Common myeloid progenitor, CD34-positive (primary cell): ENCODE measurements at places on chromosomes 11 and 22.

GRCh38 chr11:94675813-94676212, 92.3 kb upstream of the AMOTL1 start:
- H3K27ac ChIP-seq, result no peak overlapping the region
- DNase-seq, result no peak
- H3K4me1 ChIP-seq, result no peaks in the 10 kb centered on the region
- H3K4me3 ChIP-seq, result no peak overlapping the region
- H3K27me3 ChIP-seq, result no peaks in the 10 kb centered on the region

DNA sequence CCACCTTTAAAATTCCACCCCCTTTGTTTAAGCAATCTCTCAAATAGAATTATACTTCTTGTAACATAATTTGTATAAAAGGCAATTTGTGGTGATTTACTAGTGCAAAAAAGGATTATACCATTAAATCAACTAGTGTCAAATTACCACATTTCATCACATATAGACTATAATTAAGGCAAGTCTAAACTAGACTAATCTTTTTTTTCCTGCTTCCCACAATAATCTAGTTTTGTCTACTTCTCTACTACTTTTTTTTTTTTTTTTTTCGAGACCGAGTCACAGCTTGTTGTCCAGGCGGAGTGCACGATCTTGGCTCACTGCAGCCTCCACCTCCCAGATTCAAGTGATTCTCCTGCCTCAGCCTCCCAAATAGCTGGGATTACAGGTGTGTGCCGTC, 36.1 kb upstream of the FZD4 start:
- no peak overlapping the region for H3K4me3 ChIP-seq
- no peaks in the 10 kb centered on the region for H3K27me3 ChIP-seq
- no peaks in the 10 kb centered on the region for H3K36me3 ChIP-seq
- H3K27ac ChIP-seq, result no peak overlapping the region

DNA sequence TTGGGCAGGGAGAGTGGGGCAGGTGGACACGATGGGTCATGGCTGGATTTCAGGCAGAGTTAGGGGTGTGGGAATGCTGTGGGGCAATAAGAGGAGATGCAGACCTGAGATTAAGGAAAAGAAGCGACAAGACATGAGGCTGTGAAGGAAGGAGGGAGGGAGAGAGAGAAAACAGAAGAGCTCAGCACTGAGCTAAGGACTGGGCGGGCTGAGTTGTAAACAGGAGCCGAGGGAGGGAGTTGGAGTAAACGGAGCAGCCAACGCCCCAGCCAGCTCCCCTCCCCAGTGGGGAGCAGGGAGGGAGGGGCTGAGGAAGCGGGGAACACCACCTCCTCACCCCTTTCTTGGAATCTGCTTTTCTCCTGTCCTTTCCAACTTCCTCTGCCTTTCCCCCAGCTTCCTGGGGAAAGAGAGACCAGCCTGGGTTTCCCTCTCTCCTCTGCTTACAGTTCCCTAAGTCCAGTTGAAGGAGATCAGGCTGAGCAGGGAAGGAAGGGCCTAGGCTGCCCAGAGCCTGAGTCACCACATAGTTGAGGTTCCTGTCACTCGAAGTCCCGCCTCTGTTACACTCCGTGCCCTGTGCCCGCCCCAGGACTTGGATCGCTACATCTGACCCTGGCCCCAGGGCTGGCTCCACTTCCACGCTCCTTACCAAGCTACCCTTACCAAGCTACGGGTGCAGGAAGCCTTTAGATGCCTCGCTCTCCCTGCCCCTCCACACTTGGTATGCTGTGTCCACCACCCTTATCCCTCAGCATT, 6.7 kb upstream of the AHNAK start:
- H3K27ac ChIP-seq, result peak overlapping the region; percentile 97
- peak; percentile 86 for DNase-seq
- H3K27me3 ChIP-seq, result no peaks in the 10 kb centered on the region

- no peaks in the 10 kb centered on the region for H3K4me1 ChIP-seq
- H3K27me3 ChIP-seq, result peaks cover 51% of the 10 kb centered on the region
- H3K36me3 ChIP-seq, result no peaks in the 10 kb centered on the region
- DNase-seq, result no peak
- no peak within 1 kb of the TSS for H3K27ac ChIP-seq
Measured at GRCh38 chr11:111911563-111912401, at the start of gene CRYAB. Gene CRYAB (minus strand): TSS chr11:111911770. CDS start chr11:111911724, 46 bp downstream.

- H3K27me3 ChIP-seq, result peaks cover 12% of the 10 kb centered on the region
- no peak overlapping the region for H3K4me3 ChIP-seq
- H3K4me1 ChIP-seq, result no peaks in the 10 kb centered on the region
- H3K36me3 ChIP-seq, result no peaks in the 10 kb centered on the region
- no peak for DNase-seq
- H3K27ac ChIP-seq, result no peak overlapping the region
Measured at GRCh38 chr11:70066136-70066520, 12.0 kb upstream of the ANO1 start.

DNA sequence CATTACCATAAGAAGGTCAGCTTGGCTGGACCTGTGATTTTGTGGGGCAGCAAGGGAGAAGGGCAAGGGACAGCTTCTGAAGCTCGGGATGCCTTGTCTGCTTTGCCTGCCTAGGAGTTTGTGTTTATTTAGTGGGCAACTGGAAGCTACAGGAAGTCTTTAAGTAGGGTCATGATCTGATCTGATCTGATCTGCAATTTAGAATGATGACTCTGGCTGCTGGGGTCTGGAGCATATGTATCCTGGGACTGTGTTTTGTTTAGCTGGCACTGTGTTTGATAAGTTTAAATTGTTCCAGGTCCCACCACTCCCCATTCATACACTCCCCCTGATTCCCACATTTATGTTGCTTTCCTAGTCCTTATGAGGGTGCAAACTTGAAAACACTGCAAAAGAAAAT, 47.7 kb upstream of the HTATIP2 start:
- no peak for DNase-seq
- no peaks in the 10 kb centered on the region for H3K4me1 ChIP-seq
- no peaks in the 10 kb centered on the region for H3K27me3 ChIP-seq
- H3K4me3 ChIP-seq, result no peak overlapping the region
- no peak overlapping the region for H3K27ac ChIP-seq
- H3K36me3 ChIP-seq, result no peaks in the 10 kb centered on the region

DNA sequence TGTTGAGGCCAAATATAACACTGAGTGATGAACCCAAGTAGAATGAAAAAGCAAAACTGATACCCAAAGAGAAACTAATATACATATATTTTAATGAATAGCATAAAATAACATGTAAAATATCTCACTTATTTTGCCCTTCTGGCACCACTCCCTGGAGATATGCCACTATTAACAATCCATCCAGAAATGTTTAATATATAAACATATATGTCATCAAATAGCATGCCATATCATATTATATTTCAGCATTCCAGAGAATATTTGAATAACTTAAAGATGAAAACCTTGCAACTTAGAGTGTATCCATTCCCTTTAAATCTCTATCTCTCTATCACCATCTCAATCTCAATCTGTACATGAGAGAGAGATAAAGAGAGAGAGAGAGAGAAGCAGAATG, 1073.3 kb upstream of the RAG2 start:
- H3K4me3 ChIP-seq, result no peak overlapping the region
- no peak for DNase-seq
- no peaks in the 10 kb centered on the region for H3K27me3 ChIP-seq
- no peak overlapping the region for H3K27ac ChIP-seq

DNA sequence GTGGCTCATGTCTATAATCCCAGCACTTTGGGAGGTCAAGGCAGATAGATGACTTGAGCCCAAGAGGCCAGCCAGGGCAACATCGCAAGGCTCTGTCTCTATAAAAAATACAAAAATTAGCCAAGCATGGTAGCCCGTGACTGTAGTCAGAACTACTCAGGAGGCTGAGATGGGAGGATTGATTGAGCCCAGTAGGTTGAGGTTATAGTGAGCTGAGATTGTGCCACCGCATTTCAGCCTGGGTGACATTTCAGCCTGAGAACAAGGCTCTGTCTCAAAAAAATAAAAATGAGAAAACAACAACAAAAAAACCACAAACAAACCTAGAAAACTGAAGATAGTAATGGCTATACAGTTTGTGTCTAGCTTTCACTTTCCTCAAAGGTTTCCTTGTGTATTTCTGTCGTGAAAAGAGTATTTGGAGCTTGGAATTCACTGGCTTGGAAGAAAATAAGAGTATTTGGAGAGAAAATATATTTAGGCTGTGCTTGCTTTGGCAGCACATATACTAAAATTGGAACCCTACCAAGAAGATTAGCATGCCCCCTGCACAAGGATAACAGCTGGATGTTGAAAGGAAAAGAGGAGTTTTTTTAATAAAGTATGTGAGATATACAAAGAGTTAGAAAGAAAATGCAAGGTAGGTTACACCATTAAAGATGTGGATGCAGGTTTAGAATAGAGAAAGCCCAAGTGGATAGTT, 3.9 kb upstream of the BIRC3 start:
- H3K4me1 ChIP-seq, result peaks cover 26% of the 10 kb centered on the region
- peak overlapping the region; percentile 65 for H3K27ac ChIP-seq
- no peaks in the 10 kb centered on the region for H3K36me3 ChIP-seq
- no peak for DNase-seq
- H3K4me3 ChIP-seq, result no peak overlapping the region
- H3K27me3 ChIP-seq, result no peaks in the 10 kb centered on the region

DNA sequence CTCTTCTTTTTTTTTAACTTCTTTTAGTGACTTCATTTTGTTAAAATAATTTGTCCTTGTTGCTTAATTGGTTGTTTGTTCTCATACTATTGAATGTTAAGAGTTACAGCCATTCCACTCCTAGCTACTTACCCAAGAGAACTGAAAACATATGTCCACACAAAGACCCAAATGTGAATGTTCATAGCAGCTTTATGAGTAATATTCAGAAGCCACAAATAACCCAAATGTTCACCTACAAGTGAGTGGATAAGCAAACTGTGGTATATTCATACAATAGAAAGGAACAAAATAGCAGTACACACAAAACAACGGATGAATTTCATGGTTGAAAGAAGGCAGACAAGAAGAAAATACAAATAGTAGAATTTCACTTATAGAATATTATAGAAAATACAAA, 1.4 kb upstream of the OR4D11 start:
- H3K27me3 ChIP-seq, result no peaks in the 10 kb centered on the region
- no peak for DNase-seq
- H3K36me3 ChIP-seq, result no peaks in the 10 kb centered on the region
- no peak overlapping the region for H3K4me3 ChIP-seq
- no peaks in the 10 kb centered on the region for H3K4me1 ChIP-seq
- no peak overlapping the region for H3K27ac ChIP-seq

DNA sequence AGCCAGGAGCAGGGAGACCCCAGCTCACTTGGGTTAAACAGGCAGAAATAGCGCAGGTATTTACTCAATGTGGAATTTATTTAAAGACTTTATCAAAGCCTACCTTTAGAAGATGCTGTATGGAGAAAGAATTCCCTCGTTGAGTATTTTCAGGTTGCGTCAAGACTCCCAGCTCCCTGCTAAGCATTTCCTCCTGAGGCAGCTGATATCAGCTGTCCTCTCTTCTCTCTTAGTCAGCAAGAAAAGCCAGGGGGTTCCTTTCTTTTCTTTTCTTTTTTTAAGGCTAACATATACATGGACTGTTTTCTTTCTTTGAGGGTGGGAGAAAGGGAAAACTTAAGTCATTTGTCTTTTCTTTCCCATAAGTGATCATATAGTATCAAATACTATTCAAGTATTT, 125.8 kb upstream of the POU2AF2 start:
- H3K4me1 ChIP-seq, result peaks cover 2% of the 10 kb centered on the region
- H3K27ac ChIP-seq, result no peak overlapping the region
- no peaks in the 10 kb centered on the region for H3K27me3 ChIP-seq
- no peak for DNase-seq

- peaks cover 13% of the 10 kb centered on the region for H3K4me1 ChIP-seq
- no peaks in the 10 kb centered on the region for H3K27me3 ChIP-seq
- peaks cover 8% of the 10 kb centered on the region for H3K36me3 ChIP-seq
- no peak for DNase-seq
- no peak overlapping the region for H3K27ac ChIP-seq
- H3K4me3 ChIP-seq, result no peak overlapping the region
Measured at GRCh38 chr22:37054600-37055365, 3.2 kb downstream of the KCTD17 start.

DNA sequence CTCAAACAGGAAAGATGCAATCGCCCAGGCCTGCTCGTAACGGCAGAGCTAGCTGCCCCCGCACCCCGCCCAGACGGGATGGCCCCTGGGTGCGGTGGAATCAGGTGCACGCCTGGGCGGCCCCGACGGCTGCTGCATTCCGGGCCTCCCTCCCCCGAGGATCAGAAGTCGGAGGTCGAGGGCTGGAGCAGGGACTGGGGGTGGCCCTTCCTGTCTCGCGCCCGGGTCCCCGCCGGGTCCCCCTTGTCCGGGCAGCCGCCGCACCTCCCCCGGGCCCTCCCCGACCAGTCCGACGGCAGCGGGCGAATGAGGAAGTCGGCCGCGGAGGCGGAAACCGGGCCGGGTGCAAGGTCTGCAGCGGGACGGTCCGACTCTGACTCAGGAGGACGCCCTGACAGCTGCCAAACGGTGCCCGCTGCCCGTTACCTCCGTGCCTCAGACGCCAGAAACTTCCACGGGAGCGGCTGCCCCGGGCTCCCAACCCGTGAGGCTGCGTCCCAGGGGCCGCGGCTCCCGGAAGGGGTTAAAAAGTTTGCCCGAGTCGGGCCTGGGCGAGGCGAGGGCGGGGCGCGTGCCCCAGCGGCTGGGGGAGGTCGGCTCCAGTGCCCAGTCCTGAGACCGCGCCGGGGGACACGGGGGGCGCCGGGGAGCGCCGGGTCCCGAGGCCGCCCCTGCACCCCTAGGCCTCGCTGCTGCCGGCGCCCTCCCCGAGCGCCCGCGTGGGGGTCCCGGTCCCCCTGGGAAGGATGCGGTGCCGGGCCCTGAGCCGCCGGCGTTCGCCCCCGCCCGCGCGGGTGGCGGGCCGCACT, 663 bp downstream of the MYH9 start:
- H3K36me3 ChIP-seq, result no peaks in the 10 kb centered on the region
- peak overlapping the region; percentile 64 for H3K27ac ChIP-seq
- DNase-seq, result peak; percentile 83
- peak overlapping the region; percentile 81 for H3K4me3 ChIP-seq
- peaks cover 40% of the 10 kb centered on the region for H3K4me1 ChIP-seq

- no peak overlapping the region for H3K27ac ChIP-seq
- H3K4me3 ChIP-seq, result no peak overlapping the region
- no peaks in the 10 kb centered on the region for H3K36me3 ChIP-seq
- peaks cover 13% of the 10 kb centered on the region for H3K4me1 ChIP-seq
- DNase-seq, result no peak
Measured at GRCh38 chr11:8598506-8598905, 4.5 kb upstream of the STK33 start.

DNA sequence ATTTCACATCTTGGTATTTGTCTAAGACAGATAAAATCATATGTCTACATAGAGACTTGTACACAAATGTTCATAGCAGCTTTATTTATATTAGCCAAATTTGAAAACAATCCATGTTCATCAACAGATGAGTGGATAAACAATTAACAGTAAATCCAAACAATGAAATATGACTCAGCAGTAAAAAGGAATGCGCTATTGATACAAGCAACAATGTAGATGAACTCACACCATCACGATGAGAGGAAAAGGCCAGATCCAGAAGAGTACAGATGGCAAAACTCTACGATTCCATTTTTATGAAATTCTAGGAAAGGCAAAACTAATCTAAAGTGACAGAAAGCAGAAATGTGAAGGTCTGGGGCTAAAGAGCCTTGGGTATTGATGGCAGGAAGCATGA, 384.3 kb downstream of the NTM start:
- H3K4me3 ChIP-seq, result no peak overlapping the region
- H3K36me3 ChIP-seq, result no peaks in the 10 kb centered on the region
- H3K27me3 ChIP-seq, result no peaks in the 10 kb centered on the region
- no peak overlapping the region for H3K27ac ChIP-seq

GRCh38 chr11:94519478-94520084, 7.3 kb downstream of the C11orf97 start:
- H3K4me3 ChIP-seq, result no peak overlapping the region
- peak; percentile 25 for DNase-seq
- no peaks in the 10 kb centered on the region for H3K36me3 ChIP-seq
- H3K4me1 ChIP-seq, result no peaks in the 10 kb centered on the region
